ENCODE measurements at places on chromosomes 16 and 17. TPM values are rescaled to one million over a fixed set of nuclear protein-coding genes. Genes with fewer than 3 reads are reported as not detected.

MED9 gene
- total RNA-seq: 19.4 TPM

TMEM100 gene
- 2.0 TPM for total RNA-seq

CA5A gene
- total RNA-seq: not detected

CES1 gene
- total RNA-seq: 6.0 TPM

PNMT gene
- total RNA-seq: 1.4 TPM

HID1 gene
- 13.4 TPM for total RNA-seq

HP gene
- 170 TPM for total RNA-seq

TP53TG3 gene
- not detected for total RNA-seq
